ENCODE measurements at places on chromosomes 1 and 21.
A peak's percentile ranks its signal among the peaks of the same experiment; 100 is the strongest.

- DNase-seq, result no peak
Observed at GRCh38 chr1:9465640-9466039, 73.6 kb upstream of the SLC25A33 start.

- no peak for DNase-seq
Observed at GRCh38 chr1:67542747-67543146, 112.5 kb upstream of the SERBP1 start.

DNA sequence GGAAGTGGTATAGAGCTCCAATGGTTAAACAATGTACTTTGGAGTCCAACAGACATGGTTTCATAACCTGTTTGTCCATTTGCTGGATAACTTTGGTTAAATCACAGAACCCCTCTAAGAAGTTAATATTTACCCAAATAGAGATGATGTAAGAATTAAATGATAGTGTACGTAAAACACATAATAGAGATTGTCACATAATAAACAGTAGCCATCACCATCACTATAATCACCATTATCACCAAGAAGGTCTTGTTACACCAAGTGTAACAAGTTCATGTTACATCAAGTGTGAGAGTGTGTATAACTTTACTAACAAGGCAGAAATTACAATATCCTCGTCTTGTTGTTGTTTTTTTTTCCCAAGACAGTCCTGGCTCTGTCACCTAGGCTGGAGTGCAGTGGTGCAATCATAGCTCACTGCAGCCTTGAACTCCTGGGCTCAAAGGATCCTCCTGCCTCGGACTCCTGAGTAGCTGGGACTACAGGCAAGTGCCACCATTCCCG, 23.3 kb downstream of the NUCKS1 start:
- DNase-seq, result no peak

- no peak for DNase-seq
Observed at GRCh38 chr21:28391938-28392849, 600.5 kb downstream of the LTN1 start.

DNA sequence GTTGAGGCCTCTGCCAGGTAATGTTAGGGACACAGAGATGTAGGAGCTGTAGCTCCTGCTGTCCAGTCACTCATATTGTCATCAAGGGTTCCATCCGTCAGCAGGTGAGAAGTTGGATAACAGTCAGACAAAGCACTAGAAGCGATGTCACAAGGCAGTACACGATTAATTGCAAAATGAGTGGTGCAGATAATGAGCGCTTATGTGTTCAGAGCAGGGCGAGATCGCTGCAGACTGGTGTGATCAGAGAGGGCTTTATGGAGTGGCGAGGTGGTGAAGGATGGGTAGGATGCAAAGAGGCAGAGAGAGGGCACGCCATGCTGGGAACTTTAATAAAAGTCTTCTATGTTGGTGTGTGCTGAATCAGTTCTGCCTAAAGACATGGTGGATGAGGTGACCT, 8.8 kb downstream of the TMCC2 start:
- no peak for DNase-seq

DNA sequence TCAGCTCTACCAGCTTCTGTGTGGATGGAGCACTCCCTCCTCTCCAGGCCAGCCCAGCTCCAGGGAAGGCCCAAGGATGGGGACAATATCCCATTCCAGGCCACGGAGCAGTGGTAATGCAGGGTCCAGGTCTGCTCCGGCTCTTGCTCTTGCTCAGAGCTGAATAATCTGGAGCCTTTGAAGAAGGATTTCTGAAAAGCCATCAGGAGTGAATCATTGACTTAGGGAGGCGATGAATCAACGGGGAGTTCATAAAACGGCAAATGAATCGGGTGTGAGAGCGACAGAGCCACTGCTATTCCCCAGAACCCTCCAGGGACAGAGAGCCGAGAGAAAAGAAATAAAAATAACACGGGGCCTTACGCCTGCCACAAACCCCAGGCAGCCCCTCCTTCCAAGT, 7.7 kb downstream of the POU3F1 start:
- no peak for DNase-seq

- no peak for DNase-seq
Observed at GRCh38 chr1:97925151-97925550, 4.3 kb upstream of the DPYD start.

GRCh38 chr1:88609051-88609450, 75.0 kb upstream of the PKN2 start:
- no peak for DNase-seq

GRCh38 chr1:176838276-176838995, 326.1 kb downstream of the ASTN1 start:
- DNase-seq, result no peak

GRCh38 chr1:205199931-205200299, 11.6 kb downstream of the DSTYK start:
- no peak for DNase-seq

- no peak for DNase-seq
Observed at GRCh38 chr1:223462047-223462630, 68.9 kb downstream of the CCDC185 start.

DNA sequence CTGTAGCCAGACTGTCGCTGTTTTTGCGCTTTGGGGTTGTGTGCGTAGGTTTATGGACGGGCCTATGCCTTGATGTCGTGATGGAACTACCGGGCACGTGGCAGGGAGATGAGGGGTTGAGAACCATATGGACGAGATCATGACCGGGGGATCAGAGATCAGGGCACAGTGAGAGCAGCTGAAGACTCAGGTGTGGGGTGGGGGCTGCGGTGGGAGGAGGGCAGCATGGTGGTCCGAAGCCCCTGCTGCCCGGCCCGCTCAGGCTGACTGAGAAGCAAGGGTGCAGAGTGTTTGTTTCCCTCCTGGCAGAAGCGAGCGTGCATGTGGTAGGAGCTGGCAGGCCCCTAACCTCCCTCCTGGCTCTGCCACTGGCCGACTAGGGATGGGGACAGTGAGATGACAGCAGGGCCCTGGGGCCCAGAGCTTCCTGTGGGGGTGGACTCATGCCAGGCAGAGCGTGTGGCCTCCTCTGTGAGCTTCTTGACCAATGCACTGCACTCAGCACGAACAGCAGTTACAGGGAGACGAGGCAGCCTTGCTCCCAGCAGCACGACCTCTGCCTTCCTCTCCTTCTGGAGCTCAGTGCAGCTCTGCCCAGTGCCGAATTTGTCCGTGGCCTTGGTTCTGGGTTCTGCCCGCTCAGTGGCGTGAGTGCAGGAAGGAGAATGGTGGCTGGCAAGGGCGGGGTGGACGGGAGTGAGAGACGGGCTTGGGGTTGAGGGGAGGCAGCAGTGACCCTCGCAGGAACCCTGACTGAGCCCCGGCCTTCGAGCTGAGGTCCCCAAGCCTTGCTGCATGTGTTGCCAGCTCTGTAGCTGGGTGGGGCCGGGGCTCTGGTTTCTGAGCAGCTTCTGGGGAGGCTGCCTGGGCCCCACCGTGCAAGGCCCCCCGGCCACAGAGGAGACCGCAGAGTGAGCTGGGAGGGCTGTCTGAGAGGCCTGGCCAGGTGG, 22.2 kb upstream of the LRRC3 start:
- DNase-seq, result peak; percentile 14

DNA sequence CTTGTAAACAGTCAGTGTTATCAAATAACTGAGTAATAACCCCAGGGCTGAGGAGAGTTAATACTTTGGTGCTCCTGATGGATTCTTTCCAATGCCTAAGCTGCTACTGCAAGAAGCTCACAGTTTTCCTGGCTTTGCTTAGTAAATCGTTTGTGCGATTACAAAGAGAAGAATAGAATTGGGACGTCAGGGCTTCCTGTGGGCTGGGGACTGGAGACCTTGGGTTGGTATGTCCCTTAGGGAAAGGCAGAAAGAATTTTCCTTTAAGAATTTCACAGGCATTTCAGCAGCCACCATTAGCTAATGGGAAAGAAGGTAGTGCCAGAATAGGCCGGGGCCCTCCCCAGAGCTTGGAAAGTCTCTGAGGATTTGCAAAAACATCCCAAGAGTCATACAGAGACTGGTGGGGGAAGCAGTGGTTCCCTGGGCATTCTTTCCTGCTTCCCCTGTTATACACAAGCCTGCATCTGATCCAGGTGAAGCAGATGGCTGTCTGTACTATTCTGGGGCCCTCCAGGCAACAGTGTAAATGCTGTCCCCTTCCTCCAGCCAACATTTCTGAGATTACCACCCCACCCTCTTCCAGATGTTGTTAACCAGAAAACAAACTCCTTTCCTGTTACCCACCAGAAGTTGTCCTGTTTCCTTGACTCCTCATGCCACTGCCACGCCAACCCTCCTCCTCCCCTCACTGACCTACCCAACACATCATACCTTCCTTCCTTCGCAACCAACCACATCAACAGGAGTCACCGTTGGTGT, 40.2 kb downstream of the PLXNA2 start:
- DNase-seq, result no peak

- no peak for DNase-seq
Observed at GRCh38 chr1:56390232-56390867, 189.0 kb downstream of the PLPP3 start.

- DNase-seq, result no peak
Observed at GRCh38 chr1:5738911-5739462, 253.2 kb downstream of the NPHP4 start.

DNA sequence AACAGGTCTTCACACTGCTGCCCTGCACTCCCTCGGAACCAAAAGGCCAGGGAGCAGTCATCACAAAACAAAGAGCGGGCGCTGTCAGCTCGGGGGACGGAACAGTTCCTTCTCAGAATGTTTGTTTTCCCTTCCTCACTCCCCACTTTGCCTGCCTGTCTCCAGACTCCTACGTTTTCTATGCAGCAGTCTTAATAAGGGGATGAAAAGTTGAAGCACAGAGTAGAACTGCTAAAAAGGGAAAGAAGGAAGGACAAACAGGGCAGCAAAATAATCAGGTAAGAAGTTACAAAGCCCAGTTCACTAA, 738 bp upstream of the GPR161 start:
- no peak for DNase-seq

DNA sequence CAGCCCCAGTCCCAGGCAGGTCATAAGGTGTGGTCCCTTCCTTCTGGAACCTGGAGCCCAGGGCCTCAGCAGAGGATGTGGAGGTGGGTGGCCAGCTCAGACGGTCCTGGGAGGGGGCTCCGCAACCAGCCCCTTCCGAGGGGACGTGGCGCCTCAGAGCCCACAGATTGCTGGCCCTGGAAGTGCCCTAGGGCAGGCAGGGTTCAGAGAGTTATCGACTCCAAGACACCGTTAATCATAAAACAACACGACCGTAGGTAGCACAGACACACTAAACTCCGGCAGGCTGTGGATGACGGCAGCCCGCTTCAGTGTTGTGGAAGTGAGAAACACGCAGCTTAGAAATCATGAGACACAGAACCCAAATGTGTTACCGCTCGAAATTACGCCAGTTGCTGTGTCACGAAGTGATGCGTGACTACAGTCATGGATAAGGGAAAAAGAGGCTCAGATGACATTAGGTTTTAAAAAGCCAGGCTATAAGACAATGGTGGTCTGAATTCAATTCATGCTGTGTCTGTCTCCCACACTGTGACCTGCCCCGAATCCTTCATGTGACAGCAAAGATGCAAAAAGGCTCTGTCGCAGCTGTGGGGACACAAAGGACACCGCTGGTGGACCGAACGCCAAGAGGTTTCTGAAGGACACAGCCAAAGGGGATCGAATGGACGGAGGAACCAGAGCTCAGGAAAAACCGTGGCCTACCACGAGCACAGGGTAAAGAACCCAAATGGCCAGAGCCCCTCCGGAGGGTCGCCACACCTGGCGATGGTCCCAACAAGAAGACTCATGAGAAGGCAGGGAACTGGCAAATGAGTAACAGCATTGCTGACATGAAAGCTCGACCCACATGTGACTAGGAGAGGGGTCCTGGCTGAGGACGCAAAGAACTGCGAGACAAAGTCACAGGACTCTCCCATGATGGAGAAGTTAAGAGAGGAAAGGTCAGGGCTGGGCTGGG, 1.7 kb upstream of the SUMO3 start:
- DNase-seq, result no peak

DNA sequence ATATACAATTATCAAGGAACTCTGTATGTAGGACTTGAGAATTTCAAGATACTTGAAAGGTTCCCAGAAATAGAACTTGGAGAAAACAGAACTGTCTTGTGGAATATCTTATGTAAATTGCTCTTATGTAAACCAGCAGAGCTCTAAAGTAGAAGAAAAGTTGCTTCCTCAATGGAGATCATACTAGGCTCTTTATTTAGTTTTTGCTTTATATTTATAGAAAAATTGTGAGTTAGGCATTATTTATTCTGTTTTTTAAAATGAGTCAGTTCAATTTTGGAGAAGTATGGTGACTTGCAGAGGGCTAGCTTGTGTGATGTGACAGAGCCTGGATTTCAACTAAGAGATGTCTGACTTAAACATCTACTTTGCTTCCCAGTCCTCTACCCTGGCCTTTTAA, 40.4 kb downstream of the ATP6V1G3 start:
- no peak for DNase-seq

- DNase-seq, result no peak
Observed at GRCh38 chr1:53142226-53142853, at the start of gene SLC1A7. SLC1A7 (minus strand) TSS chr1:53142638; CDS start chr1:53142449, 189 bp downstream.

- no peak for DNase-seq
Observed at GRCh38 chr21:16570171-16570570, 840.4 kb downstream of the USP25 start.

DNA sequence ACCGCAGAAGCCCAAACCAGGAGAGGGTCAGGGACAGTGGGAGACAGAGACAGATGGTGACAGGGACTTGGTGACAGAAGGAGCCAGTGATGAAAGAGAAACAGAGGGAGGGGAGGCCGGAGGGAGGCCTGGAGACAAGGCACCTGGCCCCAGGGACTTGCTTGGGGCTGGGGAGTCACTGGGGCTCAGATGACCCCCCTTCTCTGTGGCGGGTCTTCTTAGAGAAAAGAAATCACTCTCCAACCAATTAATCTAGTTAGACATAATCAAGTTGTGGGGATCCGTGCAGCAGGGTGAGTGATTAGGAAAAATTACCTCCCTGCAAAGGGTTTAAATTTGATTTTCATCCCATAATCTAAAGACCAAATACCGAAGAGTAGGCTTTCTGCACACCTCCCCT, 519.8 kb downstream of the PTPRU start:
- no peak for DNase-seq

- no peak for DNase-seq
Observed at GRCh38 chr1:100835866-100836842, 58.5 kb downstream of the EXTL2 start.

GRCh38 chr1:1906185-1907097, 8.6 kb upstream of the CALML6 start:
- peak; percentile 78 for DNase-seq

GRCh38 chr21:27804515-27804914, 837.6 kb upstream of the ADAMTS5 start:
- no peak for DNase-seq

GRCh38 chr1:239558559-239558958, 172.2 kb downstream of the CHRM3 start:
- no peak for DNase-seq

All from activated naive CD4-positive, alpha-beta T cell treated with anti-CD3 and anti-CD28 coated beads, Interleukin-2, amount 10 ng/mL, durations not matched to agents 7 days and 5 days (primary cell).